ENCODE measurements at places on chromosomes 11 and 22. TPM values are rescaled to one million over a fixed set of nuclear protein-coding genes. Genes with fewer than 3 reads are reported as not detected.
A peak's percentile ranks its signal among the peaks of the same experiment; 100 is the strongest.

- no peak for DNase-seq
Measured at GRCh38 chr11:67364783-67365722, 8.3 kb downstream of the CLCF1 start.

DNA sequence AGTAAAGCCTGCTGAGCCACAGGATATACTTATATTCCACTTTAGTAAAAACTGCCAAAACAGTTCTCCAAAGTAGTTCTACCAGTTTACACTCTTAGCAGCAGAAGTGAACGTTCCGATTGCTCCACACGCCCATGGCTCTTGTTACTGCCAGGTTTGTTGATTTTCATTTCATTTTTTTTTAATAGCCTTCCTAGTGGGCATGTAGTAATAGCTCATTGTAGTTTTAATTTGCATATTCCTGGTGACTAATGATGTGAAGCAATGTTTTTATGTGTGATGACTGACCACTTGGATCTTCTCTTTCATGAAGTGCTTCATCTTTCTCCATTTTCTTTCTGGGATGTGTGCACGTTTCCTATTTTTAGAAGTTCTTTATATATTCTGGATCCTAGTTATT is 4.8 kb upstream of the C11orf97 start:
- DNase-seq, result peak; percentile 13

Gene FXYD6
- total RNA-seq, result 0.86 TPM

DNA sequence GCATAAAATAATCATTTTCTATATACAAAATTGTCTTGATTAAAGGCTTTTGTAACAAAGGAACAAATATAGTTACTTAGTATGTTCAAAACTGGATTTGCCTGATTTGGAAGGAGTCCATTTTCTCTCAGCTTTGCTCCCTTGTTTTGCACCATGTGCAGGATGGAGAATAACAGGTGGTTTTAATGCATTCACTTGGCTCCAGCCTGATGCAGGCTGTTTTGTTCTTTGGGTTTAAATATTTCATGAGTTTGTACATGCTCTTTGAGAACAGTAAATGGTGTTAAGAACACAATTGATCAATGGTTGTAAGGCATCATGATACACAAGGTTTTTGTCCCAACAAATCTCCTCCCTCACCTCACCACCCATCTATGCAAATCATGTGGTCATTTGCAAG is 886.9 kb upstream of the CCDC90B start:
- no peak for DNase-seq

GRCh38 chr11:117282956-117283355 is 8.2 kb upstream of the BACE1-AS start:
- DNase-seq, result no peak

GRCh38 chr22:23386822-23387580 is 193.1 kb downstream of the IGLL1 start:
- DNase-seq, result no peak

GRCh38 chr11:124672536-124673215 is 863 bp downstream of the SIAE start:
- DNase-seq, result no peak

- DNase-seq, result no peak
Measured at GRCh38 chr22:49678842-49679170, 148.9 kb downstream of the BRD1 start.

Gene P4HA3
- 4.2 TPM for total RNA-seq

DNA sequence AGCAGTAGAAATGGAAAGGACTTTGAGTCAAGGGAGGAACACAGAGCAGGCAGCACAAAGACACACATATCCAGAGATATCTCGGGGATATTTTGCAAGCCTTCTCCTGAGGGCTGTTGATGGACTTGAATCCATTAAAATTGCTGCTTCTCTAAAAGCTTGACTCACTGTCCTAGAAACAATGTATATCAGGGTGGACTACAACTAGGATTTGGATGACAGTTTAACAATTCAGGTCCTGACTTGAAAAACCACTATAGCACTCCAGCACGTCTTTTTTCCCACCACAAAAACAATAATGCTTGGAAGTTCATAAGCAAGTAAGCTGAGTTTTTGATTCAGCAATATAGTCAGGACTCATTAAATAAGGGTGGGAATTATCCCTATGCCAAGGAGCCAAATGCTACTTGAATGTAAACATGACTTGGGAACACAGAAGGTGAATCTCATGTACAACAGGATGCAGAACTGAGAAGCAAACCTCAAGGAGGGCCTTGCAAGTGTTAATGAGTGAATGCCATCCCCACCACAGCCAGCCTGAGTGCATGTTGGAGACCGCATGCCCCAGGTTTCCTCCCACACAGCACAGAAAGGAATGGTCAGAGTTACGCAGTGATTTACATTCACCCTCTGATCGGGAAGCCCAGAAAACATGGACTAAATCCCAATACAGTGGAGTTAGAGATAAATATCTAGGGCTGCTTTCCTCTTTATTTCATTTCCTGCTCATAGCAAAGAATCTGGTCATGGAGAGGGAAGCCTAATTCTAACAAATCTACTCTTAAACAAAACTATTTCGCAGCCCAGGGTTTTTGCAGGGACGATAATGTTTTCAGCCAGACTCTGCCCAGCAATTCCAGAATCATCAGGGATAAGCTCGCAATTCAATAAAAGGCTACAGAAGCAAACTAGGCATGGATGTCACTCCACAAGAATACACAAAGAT is 98.4 kb upstream of the OR9G4 start:
- DNase-seq, result no peak

GRCh38 chr11:14336507-14337503 is 22.2 kb downstream of the RRAS2 start:
- DNase-seq, result peak; percentile 97

- DNase-seq, result no peak
Measured at GRCh38 chr22:41709341-41709740, 10.0 kb downstream of the MEI1 start.

GRCh38 chr11:43217849-43218248 is 93.9 kb upstream of the API5 start:
- no peak for DNase-seq

Gene COMMD9
- 94.4 TPM for total RNA-seq

GRCh38 chr22:45627489-45628233 is 44.0 kb upstream of the ATXN10 start:
- no peak for DNase-seq

GRCh38 chr11:8360086-8360828 is 96.6 kb upstream of the LMO1 start:
- DNase-seq, result peak; percentile 49

Gene CHCHD10
- total RNA-seq, result 2.8 TPM

DNA sequence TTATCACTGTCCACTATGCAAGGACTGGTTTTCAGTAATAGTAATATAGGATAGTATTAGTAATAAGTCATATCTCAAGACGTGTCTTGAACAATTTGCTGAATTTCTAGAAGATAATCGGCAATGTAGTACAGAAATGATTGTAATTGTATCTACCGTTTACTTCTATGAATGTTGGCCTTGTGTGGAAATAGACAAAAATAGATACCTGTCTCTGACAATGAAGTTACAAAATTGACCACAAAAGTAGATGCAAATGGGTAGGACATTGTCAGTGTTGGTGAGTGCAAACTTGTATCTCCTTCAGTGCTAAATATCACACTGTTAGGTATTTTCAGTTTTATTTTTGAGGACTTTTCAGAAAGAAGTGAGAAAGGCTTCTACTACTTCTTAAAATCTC is 43.1 kb downstream of the SVIP start:
- DNase-seq, result no peak

DNA sequence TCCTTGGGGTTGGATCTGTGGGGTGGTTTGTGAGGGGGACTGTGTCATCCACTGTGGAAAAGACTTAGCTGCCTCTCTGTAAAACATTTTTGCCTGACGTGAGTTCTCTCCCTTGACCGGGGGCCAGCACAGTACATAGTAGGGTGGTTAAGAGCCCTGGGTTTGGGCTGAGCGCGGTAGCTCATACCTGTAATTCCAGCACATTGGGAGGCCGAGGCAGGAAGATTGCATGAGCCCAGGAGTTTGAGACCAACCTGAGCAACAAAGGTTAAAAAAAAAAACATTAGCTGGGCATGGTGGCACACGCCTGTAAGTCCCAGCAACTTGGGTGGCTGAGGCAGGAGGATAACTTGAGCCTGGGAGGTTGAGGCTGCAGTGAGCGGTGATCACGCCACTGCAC is 74.7 kb upstream of the WNT7B start:
- DNase-seq, result no peak

DNA sequence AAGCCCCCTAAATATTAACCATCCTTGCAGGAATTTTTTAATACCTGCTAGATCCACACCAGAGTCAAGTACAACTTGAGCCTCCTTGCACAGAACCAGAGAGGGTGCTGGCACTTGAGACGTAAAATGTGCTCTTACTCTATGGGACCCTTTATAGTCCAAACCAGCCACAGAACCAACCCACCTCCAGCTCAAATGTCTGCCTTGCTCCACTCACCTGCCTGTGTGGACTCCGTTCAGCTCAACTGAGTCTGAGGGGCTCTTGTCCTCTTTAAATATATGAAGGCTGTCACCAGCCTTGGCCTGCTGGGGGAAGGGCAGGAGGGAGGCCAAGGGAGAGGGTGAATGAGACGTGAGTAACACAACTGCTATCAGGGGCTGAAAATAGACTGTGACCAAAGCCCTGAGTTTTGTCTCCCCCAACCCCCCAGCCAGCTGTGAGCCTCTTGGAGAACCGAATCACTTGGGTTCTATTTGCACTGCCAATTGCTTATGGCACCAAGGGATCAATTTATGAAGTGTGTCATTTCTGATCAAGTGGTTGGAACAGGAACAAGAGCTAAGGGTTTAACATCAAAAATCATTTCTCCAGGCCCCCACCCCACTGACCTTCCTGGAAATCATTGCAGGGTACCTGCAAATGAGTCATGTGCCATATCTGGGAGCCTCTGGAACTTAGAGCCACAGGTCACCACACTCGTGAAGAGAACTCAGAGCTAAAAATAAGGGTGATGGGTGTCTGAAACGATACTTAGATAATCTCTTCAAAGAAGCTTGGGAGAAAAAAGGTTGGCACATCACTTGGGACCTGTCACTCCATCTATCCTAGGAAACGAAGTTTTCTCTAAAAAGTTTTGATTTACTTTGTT is at the start of gene CSRP3:
CSRP3 (minus strand) TSS at position 247 of the 869 bp plus-strand sequence. CDS start 9,535 bp downstream, outside the sequence.
- DNase-seq, result peak; percentile 50

GRCh38 chr11:70866834-70867233 is 385.5 kb downstream of the SHANK2 start:
- no peak for DNase-seq

GRCh38 chr11:110490886-110491285 is 61.1 kb downstream of the FDX1 start:
- peak; percentile 71 for DNase-seq

Gene FJX1
- 14.4 TPM for total RNA-seq

DNA sequence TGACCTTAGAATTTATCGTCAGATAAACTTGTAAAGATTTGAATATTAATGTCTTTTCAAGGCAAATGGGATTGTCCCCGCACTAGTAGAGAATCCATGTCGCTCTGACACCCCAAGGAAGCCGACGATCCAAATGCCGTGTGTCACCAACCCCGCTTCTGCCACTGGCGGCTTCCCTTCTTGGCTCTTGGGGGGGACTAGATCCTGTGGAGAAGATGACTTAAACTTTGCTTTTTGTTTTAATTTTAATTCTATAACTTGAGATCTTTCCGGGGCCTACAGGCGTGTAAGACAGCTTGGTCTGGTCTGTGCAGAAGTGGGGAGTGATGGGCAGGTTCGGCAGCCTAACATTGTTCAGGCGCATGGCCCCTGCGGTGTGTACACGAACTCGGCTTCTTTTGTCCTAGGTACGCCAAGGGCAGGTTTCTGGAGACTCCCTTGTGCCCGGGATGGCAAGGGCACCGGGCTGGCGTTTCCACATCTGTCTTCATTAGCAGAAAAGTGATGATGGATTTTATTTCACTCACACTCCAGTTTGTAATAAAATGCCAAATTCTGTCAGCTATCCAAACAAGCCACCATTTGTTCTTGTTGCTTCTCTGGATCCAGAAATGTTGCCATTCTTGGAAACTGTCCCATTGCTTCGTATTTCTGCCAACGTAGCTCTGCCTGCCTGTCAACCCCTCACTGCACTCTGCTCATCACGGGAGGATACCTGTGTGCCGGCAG is 6.7 kb downstream of the YDJC start:
- DNase-seq, result no peak

- no peak for DNase-seq
Measured at GRCh38 chr11:62721994-62722393, 5.3 kb downstream of the HNRNPUL2 start.

Gene OR51V1
- not detected for total RNA-seq

DNA sequence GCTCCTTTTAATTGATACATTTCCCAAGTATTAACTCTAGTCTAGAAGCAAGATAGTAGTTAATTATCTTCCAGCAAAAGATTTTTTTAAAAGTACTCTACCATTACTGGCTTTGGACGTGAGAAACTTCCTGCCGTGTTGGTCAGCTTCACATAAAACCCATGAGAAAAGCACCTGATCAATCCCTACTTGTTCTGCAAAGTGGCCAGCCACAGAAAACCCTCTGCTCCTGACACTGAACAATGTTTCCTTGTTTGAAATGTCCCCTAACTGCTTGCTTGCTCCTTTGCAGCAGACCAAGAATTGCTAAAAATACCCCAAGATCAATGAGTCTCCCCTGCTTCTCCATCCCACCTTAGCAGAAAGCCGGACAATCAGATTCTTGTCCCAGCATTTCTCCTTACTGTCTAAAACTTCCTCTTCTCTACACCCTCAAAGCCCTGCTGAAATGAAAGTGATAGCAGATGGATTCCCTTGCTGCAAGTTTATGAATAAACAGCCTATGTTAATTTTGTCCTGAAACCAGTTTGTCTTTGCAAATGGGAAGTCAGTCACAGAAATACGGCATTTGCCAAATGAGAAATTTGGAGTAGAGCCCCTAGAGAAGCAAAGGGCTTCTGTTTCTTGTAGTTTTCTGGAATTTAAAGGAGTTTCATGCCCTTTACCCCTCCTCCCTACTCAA is 207.1 kb upstream of the ARHGAP20 start:
- no peak for DNase-seq

- DNase-seq, result peak; percentile 93
Measured at GRCh38 chr11:9575260-9576240, 2.1 kb downstream of the WEE1 start.

Gene IGSF22
- not detected for total RNA-seq

- DNase-seq, result peak; percentile 74
Measured at GRCh38 chr22:19848298-19849224, 6.1 kb downstream of the GNB1L start.

DNA sequence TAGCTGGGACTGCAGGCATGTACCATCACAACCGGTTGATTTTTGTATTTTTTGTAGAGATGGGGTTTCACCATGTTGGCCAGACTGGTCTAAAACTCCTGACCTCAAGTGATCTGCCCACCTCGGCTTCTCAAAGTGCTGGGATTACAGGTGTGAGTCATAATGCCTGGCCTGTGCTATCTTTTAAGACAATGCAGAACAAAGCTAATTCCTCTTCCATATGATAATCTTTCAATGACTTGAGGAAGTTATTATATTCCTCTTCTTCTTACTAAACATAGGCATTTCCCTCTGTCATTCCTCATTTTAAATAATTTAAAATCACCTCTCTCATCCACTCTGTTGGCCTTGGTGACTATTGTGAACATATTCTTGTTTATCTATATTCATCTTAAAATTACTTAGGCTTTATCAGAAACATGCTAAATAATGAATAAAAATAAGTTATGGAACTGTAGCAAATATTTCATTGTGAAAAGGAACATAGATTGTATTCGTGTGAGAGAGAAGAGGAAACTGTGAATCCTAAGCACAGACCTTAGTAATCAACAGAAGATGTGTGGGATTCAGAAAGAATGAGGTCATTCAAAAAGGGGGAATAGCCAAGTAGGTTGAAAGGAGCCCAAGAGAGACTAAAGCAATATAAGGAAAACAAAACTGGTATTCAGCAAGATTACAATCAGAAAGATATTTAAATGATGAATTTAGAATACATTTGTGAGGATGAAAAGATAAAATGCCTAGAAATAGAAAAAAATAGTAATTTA is 269.4 kb downstream of the TTC28 start:
- peak; percentile 49 for DNase-seq

Gene WNT11
- 3.1 TPM for total RNA-seq
